ENCODE measurements at places on chromosomes 4 and X. TPM values are rescaled to one million over a fixed set of nuclear protein-coding genes. Genes with fewer than 3 reads are reported as not detected.
A peak's percentile ranks its signal among the peaks of the same experiment; 100 is the strongest.

GRCh38 chrX:73447311-73447794 is 500 bp downstream of the CDX4 start:
- DNase-seq = no peak

GRCh38 chrX:20454117-20454516 is 187.4 kb upstream of the RPS6KA3 start:
- DNase-seq = no peak

DNA sequence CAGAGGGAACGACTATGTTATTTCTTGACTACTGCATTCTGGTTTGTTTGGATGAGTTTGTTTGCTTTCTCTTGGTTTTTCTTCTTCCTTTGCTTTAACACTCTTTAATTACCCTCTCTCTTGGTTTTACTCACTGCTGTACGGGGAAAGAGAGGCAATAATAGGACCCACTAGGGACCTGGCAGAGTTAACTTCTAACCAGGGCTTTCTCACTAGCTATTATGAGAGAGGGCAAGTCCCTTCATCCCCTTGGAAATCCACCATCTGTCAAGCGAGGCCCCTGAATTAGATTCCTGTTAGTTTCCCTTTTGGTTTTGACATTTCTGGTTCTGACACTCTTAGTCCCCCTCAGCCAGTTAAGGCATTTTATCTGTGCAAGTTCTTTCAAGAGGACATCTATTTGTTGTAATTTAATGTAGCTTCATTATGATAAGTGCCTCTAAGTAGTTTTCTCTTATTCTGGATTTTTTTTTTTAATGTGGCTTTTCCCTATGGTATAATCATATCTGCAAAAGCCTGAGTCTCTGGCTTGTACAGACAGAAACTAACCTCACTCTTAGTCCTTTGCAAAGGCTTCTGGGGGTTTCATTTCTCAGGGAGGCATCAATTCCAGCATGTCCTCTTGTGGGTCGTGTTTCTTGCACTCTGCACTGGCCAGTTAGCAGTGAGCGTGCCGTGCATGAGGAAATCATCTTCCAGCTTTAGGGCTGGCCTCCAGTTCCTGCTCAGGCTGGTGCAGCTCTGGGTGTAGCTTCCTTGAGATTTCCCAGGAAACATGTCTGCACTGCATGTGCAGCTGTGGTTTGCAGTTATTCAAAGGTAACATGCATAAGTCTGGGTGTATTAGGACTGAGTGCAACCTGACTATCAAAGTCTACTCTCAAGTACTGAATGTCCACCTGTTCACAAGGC is 221.3 kb downstream of the STIM2 start:
- DNase-seq = no peak

TREX2 gene
- 2.9 TPM for total RNA-seq

DNA sequence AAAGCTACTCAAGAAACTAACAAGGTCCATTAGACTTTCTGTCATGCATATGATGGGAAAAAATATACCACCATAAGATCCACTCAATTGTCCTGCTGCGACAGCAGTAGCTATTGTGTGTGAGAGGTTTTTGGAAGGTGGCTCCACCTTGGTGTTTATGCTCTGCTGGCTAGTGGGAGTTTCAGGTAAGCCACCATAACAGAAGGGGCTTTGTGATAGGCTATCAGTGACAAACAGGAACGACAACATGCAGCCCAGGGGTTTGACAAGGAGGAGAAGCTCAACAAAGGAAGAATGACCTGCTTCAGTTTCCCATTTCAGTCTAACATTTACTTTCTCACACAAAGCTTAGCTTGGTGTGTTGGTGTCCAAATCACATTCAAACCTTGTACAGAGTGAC is 182.6 kb downstream of the ATOH1 start:
- DNase-seq = no peak

- no peak for DNase-seq
Measured at GRCh38 chrX:78387364-78387763, 60.0 kb upstream of the CYSLTR1 start.

DNA sequence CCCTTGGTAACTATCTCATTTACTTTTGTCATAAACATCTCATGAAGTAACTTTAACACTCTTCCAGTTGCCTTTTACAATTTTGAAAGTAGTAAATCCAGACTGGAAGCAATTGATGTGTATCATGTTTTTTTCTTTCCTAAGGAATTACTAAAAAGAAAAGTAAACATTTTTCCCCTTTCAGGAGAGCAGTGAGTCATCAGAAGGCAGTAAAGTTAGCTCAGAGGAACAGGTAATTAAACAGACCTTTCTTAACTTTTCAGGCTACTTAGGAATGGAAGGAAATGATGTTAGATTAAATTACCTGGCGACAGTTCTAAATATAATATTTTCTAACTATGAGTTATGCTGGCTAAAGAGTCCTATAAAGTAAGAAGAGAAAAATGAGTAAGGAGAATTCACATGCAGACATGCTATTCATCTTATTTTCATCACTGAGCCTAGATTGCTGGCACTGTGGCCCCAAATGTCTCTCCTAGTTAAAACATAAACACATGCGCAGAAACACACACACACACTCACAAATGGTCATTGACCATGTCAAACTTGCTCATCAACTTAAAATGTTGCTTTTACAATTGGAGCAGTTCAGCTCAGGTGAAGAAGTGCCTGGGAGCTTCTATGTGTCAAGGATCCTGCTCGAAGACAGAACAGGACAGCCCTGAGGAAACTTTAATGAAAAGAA is 9.3 kb downstream of the DMP1 start:
- no peak for DNase-seq

DNA sequence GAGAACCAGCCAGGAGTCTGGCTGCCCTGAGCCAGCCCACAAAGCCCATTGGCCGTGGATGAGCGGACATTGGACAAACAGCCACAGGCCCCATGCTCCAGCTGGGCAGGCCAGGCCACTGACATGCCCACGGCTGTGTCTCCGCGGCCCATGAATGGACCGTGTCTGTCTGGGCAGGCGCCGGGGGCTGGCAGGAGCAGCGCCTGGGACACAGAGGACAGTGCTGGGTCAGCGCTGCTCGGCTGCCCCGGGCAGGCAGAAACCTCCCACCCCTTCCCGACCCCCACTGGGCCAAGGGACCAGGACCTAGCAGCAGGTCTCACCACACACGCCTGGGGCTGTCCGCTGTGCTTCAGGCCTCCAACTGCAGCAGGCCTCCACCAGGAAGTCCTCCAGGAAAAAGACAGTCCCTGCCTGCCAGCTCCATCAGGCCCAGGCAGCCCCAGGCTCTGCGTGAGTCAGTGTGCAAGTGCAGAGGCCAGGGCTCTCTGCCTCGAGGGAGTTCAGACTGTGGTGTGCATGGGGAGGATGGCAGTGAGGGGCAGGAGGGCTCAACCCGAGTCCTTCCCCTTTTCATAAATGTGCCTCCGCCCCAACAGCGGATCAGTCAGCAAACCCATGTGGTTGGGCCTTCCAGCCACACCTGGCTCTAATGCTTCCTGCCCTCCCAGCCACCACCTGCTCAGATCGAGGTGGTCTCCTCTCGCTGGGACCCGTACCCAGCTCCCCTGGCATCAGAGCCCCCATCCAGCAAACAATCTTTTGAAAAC is 17.2 kb upstream of the FGFR3 start:
- peak; percentile 82 for DNase-seq

- DNase-seq = no peak
Measured at GRCh38 chrX:94454159-94454558, 780.2 kb downstream of the FAM133A start.

Measured in frontal cortex (tissue), 4 donors.